ENCODE measurements at places on chromosomes 5 and 9.

- no peak for DNase-seq
Observed at GRCh38 chr9:13002740-13003139, 227.9 kb downstream of the LURAP1L start.

DNA sequence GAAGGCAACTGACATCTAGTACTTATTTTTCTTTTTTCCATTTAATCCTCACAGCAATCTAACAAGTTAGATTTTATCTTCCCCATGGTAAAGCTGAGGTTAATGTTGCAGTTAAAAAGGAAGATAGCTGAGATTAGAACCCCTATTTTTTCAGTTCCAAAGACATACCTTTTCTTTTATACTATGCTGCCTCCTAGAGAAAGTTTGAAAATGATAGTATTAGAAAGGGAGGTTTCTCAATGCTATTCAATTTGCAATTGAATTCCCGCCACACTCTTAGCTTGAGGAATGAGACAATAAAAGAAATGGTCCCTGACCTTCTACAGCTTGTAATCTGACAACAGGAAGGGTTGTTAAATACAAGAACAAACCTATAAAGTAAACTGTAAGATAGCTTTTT lies 195.9 kb upstream of the TRIM32 start:
- DNase-seq, result no peak

- DNase-seq, result no peak
Observed at GRCh38 chr9:3828495-3828894, 302.7 kb upstream of the RFX3 start.

GRCh38 chr9:18606846-18607245 lies 132.9 kb downstream of the ADAMTSL1 start:
- no peak for DNase-seq

DNA sequence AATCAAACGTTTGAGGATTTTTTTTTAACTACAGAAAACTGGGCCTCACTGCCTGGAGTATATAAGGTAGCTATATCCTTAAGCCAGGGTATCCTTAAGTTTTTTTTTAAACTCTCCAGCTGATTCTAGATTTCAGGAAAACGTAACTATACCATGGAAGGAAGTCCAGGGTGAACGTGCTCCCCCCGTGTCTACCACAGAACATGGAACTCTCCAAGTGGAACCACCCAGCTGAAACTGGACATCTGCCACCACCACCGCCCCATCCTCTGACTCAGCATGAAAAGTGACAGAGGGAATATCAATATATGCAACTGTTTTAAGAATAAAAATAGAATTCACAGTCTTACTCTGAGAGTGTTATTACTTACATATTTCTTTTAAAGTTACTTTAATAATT lies 61.3 kb downstream of the DROSHA start:
- peak; percentile 7 for DNase-seq

GRCh38 chr9:108854641-108855528 lies 901 bp downstream of the ACTL7B start:
- DNase-seq, result no peak

GRCh38 chr9:16410601-16411280 lies 459.7 kb downstream of the BNC2 start:
- DNase-seq, result no peak

DNA sequence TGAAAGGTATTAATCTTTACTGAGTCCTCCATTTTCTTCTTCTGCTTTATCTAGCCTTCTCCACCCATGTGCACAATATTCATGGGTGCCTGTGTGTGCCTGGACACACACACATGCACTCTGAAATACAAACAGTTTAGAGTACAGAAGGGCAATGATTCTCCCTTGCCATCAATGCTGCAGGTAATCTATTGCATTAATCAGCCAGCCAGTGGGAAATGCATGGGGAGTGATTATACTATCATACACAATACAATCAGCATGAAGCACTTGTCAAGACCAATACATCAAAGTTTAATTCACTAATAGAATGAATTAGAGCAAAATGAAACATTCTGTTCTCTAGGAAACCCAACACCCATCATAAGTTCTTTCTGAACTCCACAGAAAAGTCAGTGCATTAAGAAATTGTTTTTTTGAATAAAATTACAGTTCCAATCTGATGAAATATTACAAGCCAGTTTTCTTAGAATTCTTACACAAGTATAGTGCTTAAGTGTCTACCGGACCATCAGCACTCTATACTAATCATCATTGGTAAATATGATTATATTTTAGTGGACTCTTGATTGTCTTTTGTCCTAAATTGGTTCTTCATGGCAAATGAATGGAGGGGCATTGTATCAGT lies 172.2 kb downstream of the ZSWIM6 start:
- DNase-seq, result no peak

DNA sequence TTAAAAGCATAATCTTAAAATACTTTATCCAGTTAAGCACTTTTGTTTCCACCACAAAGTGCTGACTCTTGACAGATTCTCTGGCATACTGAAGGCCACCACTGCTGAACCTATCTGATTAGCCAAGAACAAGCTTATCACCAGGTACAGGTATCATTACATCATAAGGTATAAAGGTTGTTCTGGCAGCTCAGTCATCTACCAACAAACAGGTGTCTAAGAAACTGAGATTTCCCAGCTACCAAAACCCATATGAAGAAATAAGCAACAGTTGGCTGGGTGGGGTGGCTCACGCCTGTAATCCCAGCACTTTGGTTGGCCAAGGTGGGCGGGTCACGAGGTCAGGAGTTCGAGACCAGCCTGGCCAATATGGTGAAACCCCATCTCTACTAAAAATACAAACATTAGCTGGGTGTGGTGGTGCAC lies 5.0 kb downstream of the MTMR12 start:
- DNase-seq, result no peak

- no peak for DNase-seq
Observed at GRCh38 chr5:132342291-132343180, 27.0 kb upstream of the SLC22A5 start.

GRCh38 chr5:164336906-164337305 lies 831.5 kb downstream of the MAT2B start:
- no peak for DNase-seq

GRCh38 chr5:57501414-57502201 lies 19.0 kb upstream of the ACTBL2 start:
- DNase-seq, result peak; percentile 60

GRCh38 chr5:79512471-79513307 lies 1.2 kb downstream of the HOMER1 start:
- DNase-seq, result peak; percentile 38

DNA sequence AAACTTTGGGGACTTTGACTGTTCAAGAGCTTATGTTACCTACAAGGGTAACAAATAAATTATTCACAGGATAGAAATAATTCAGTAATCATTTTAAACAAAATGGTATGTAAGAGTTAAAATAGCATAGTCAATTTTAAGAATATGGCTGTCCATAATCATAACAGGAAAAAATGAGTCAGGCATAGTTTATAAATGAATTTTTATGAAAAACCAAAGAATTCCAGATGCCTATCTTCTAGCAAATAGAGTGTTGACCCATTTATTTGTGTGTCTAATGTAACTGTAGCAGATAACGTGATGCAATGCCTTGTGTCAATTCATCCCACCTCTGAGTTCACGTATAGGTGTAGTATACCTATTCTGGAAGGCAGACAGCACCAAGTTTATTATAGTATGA lies 169.7 kb upstream of the CDH9 start:
- no peak for DNase-seq

- no peak for DNase-seq
Observed at GRCh38 chr5:74542482-74542881, 98.0 kb downstream of the ENC1 start.
